ENCODE measurements at places on chromosomes 11 and 22.

- no peaks in the 10 kb centered on the region for H3K36me3 ChIP-seq
- H3K4me1 ChIP-seq, result no peaks in the 10 kb centered on the region
These were observed 39.9 kb downstream of the CLPB start for GRCh38 chr11:72394416-72394815.

- H3K36me3 ChIP-seq, result no peaks in the 10 kb centered on the region
- no peak overlapping the region for H3K27ac ChIP-seq
- peak overlapping the region; percentile 76 for H3K4me3 ChIP-seq
- peaks cover 74% of the 10 kb centered on the region for H3K27me3 ChIP-seq
- H3K4me1 ChIP-seq, result peaks cover 28% of the 10 kb centered on the region
These were observed 7.1 kb downstream of the SCN4B start for GRCh38 chr11:118145285-118146227.

GRCh38 chr11:134398644-134399292, 13.3 kb downstream of the B3GAT1 start:
- no peaks in the 10 kb centered on the region for H3K27me3 ChIP-seq
- no peaks in the 10 kb centered on the region for H3K4me1 ChIP-seq
- no peak overlapping the region for H3K27ac ChIP-seq

DNA sequence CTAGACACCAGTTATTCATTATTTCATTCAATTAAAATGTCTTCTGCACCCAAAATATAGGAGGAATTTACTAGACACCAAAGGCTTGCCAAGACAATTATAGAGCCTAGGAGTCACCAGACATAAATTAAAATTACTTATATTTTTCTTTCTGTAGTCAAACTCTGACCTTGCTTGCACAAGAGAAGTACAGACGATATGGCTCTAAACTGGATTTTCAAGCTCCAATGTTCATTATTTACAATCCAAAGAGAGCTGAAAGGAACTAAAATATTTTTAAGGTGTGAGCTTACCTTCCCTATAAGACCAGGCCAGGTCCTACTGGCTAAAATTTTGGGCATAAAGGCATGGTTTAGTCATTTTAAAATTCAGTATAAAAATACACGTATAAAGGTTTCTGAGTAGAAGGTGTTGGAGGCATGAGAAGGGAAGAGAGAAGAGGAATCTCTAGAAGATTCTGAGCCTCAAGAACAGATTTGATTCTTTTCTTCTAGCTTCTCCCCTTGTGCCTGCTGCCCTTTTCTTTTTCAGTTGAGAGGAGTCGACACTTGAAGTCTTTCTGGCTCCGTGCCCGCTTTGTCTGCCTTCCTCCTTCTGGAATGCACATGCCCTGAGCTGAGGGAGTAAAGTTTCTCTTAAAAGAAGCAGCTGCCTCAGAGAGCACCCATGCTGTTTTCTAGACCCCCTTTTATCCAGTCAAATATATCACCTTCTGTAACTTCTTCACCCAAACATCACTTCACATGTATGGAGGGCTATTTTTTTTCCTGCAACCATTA, 13.5 kb downstream of the C11orf97 start:
- H3K36me3 ChIP-seq, result no peaks in the 10 kb centered on the region
- no peak overlapping the region for H3K4me3 ChIP-seq
- no peaks in the 10 kb centered on the region for H3K4me1 ChIP-seq
- no peaks in the 10 kb centered on the region for H3K27me3 ChIP-seq

GRCh38 chr11:13208921-13209320, 68.7 kb upstream of the BMAL1 start:
- H3K4me3 ChIP-seq, result no peak overlapping the region
- H3K36me3 ChIP-seq, result no peaks in the 10 kb centered on the region
- no peaks in the 10 kb centered on the region for H3K27me3 ChIP-seq
- no peak overlapping the region for H3K27ac ChIP-seq
- no peak for DNase-seq
- peaks cover 23% of the 10 kb centered on the region for H3K4me1 ChIP-seq

- no peaks in the 10 kb centered on the region for H3K27me3 ChIP-seq
- H3K27ac ChIP-seq, result no peak overlapping the region
- H3K4me3 ChIP-seq, result no peak overlapping the region
- H3K36me3 ChIP-seq, result no peaks in the 10 kb centered on the region
These were observed 111.2 kb upstream of the ALX4 start for GRCh38 chr11:44421090-44421675.

DNA sequence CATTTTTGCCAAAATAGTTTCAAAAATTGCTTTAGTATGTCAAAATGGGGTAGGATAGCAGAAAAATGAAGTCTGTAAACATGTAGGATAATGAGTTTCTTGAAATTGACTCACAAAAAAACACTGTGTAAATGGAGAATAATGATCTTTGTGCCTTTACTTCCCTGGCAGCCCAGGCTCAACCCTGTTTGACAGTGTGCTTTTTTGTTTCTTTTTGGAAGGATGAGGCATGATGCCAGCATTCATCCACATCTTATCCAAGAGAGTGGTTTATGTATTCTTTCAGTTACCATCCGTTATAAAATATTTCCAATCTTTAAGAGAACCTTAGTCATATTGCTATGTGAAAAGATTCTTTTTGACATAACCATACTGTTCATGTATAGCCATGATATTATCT, 70.6 kb downstream of the ARHGAP42 start:
- H3K36me3 ChIP-seq, result no peaks in the 10 kb centered on the region
- no peaks in the 10 kb centered on the region for H3K27me3 ChIP-seq
- no peak overlapping the region for H3K27ac ChIP-seq
- peaks cover 39% of the 10 kb centered on the region for H3K4me1 ChIP-seq
- no peak for DNase-seq
- H3K4me3 ChIP-seq, result no peak overlapping the region

DNA sequence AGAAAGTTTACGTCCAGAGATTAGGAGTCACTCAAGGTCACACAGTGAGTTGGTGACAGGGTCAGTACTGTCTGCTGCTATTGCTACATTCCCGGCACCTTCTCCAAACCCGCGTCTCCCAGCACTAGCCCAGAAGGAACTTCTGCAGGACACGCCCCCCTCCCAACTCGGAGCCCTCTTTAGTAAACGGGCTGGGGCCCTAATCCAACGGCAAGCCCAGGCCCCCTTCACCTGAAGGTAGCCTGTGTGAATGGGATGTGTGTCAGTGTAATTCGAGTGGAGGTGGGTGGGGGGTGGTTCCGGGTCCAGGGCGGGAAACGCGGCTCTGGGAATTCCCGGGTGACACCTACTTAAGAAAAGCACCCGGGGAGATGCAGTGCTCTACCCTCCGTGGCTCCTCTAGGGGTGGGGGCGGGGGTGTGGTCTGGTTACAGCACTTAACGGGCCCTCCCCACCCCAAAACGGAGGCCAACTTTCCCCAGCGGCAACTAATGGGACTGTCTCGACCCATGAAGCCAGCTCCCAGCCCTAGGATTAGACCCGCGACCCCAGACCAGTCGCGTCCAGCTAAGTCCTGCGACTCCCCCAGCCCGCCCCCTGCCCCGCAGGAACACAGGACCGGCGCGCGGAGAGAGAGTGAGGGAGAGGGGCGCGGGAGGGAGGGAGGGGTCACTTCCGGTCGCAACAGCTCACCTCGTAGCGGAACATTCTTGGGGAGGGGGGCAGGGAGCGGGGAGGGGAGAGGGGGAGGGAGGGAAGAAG, 468 bp downstream of the PATL1 start:
- H3K4me3 ChIP-seq, result peak overlapping the region; percentile 71
- peaks cover 15% of the 10 kb centered on the region for H3K4me1 ChIP-seq
- peak; percentile 90 for DNase-seq
- H3K27ac ChIP-seq, result peak overlapping the region; percentile 99

DNA sequence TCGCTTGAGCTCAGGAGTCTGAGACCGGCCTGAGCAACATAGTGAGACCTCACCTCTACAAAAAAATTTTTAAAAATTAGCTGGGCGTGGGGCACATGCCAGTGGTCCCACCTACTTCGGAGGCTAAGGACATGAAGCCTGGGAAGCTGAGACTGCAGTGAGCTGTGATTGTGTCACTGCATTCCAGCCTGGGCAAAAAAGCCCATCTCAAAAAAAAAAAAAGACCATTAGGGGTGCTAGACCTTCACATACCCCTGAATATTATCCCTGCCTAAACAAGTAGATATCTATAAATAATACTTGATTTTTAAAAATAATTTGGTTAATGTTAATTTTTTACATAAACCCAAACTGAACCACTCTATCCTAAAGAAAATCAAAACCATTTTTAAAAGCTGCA, 24.2 kb downstream of the NUP98 start:
- H3K36me3 ChIP-seq, result peaks cover 80% of the 10 kb centered on the region
- no peak for DNase-seq
- H3K4me1 ChIP-seq, result no peaks in the 10 kb centered on the region
- H3K27ac ChIP-seq, result no peak overlapping the region
- H3K27me3 ChIP-seq, result no peaks in the 10 kb centered on the region
- H3K4me3 ChIP-seq, result no peak overlapping the region

DNA sequence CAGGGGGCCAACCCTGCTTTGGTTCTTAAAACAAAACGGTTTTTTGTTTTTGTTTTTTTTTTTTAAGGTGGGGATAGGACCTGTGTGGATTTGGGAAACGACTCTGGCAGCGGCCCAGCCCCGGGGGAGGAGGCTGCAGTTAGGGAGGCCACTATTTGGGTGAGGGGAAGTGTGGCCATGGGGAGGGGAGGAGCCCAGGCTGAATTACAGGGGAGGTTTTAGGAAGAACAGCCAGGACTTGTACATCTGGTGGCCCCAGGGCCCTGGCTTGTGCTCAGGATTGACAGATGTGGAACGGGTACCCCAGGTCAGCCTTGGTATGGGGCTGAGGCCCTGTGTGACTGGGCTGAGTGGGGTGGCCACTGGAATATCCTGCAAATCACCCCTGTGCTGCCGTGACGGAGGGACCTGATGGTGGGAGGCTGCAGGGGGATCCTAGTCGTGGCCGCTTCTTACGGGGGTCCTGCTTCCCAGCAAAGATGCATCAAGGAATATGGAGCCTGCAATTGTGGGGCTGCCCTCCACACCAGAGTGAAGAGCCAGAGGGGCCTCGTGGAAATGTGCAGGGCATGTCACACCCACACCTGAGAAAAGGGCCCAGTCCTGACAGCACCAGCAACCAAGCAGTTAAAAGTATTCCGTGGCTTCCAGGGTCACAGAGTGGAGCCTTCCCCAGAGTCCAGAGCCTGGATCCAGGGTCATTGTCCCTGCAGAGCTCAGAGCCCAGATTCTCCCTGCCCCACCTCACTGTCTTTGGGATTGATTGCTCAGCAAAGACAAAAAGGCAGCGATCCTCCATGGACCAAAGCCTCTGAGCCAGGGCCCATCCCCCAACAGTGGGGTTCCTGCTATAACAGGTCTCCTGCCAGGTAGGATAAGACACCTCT, 55.2 kb upstream of the WNT7B start:
- peak overlapping the region; percentile 42 for H3K27ac ChIP-seq
- no peaks in the 10 kb centered on the region for H3K36me3 ChIP-seq
- no peak overlapping the region for H3K4me3 ChIP-seq

DNA sequence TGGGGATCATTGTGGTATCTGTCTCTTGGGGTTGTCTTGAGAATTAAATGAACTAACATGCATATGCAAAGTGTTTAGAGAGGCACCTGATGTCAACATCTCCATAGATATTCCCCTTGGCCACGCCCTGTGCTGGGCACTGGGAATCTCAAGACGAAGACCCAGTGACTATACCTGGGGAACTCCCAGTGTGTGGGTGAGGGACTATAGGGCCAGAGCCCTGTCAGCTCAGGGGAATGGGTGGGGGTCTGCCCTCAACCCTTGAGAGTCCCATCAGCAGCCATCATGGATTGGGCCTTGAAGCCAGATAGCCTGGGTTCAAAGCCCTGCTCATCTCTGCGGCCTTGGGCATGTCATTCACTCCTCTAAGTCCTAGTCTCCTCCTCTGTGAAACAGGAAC, 21.6 kb upstream of the LMO1 start:
- H3K27ac ChIP-seq, result no peak overlapping the region
- no peak for DNase-seq
- no peak overlapping the region for H3K4me3 ChIP-seq
- peaks cover 15% of the 10 kb centered on the region for H3K4me1 ChIP-seq
- H3K27me3 ChIP-seq, result peaks cover 32% of the 10 kb centered on the region

DNA sequence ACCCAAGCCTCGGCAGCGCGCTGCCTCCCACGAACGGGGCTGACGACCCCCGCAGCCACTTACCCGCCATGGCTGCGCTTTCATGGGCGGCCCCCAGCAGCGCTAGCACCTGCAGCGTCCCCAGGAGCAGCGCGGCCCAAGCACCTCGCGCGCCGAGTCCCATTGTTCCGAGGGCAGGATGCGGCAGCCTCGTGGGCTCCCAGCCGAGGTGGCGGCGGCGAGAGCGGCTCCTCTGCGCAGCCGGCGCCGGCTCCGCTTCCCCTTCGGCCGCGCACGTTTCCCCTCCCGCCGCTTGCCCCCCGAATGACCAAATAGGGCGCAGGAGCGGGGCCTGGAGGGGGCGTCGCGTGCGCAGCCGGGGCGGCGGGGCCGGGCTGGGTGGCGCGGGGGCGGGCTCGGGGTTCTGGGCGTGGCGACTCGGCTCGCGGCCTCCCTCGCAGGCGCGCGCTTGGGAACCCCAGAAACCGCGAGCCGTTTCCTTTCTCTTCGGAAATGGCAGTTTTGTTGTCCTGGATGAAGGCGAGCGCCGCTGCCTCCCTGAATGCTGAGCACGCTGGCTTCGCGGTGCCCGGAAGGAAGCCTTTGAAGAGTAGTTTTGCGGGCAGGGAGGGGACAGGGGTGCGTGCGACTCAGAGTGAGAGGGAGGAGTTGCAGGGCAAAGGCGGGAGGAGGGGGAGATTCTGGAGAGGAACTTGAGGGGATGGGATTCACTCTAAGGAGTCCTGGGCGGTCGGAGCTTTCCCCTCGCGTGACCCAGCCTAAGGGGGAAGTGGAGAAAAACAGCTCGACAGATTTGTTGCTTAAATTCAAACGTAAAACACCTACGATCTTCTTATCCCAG, at the start of gene TMEM123:
Gene TMEM123 (minus strand): TSS at position 305 of the 841 bp plus-strand sequence. CDS start 142 bp downstream, at position 163.
- peak; percentile 87 for DNase-seq
- H3K4me3 ChIP-seq, result peak within 1 kb of the TSS; percentile 71
- H3K4me1 ChIP-seq, result peaks cover 42% of the 10 kb centered on the region
- no peaks in the 10 kb centered on the region for H3K36me3 ChIP-seq

GRCh38 chr22:25368271-25368670, 148.8 kb downstream of the CRYBB2 start:
- H3K4me3 ChIP-seq, result no peak overlapping the region
- H3K4me1 ChIP-seq, result 0 out of 2 replicates have a peak, but pooled peaks cover 5% of the 10 kb centered on the region
- no peak for DNase-seq
- H3K36me3 ChIP-seq, result no peaks in the 10 kb centered on the region
- H3K27ac ChIP-seq, result no peak overlapping the region
- H3K27me3 ChIP-seq, result no peaks in the 10 kb centered on the region

Measured in GM23338 (cell line).